ENCODE measurements at places on chromosomes 6 and 20.
A peak's percentile ranks its signal among the peaks of the same experiment; 100 is the strongest.

- no peak for DNase-seq
Measured at GRCh38 chr20:23251779-23252178, 98.8 kb upstream of the NXT1 start.

- no peak for DNase-seq
Measured at GRCh38 chr6:145813285-145814034, 1.1 kb downstream of the FBXO30 start.

- no peak for DNase-seq
Measured at GRCh38 chr20:6416371-6416770, 293.5 kb upstream of the FERMT1 start.

DNA sequence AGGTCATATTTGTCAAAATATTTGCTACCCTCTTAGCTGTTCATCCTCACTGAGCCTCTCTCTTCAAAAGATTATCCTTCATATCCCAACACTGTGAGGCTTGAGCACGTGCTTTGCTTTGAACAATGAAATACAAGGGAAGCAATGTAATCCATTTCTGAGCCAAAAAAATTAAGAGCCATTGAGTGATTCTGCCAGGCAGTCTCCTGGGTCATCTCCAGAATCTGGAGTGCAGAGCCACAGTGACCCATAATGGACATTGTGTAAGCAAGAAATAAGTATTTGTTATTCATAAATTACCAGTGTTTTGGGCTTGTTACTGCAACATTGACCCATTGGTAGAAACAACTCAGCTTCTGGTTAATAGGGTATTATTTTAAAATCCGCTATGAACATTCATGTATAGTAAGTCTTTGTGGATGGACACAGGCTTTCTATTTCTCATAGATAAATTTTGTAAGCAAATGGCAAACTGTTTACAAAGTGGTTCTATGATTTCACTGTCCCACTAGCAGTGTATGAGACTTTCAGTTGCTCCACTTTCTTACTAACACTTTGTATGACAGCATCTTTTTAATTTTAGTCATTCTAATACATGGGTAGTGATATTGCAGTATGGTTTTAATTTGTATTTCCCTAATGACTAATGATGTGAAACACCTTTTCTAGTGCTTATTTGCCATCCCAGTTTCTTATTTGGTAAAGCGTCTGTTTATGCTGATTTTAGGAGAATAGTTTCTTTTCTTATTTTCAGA is 358.2 kb downstream of the PLCB1 start:
- DNase-seq = no peak

GRCh38 chr6:151365233-151365632 is 26.1 kb downstream of the ZBTB2 start:
- DNase-seq = no peak

GRCh38 chr6:29447670-29448069 is 8.6 kb downstream of the OR10C1 start:
- no peak for DNase-seq

- no peak for DNase-seq
Measured at GRCh38 chr6:3739311-3739897, 12.1 kb downstream of the PXDC1 start.

- DNase-seq = no peak
Measured at GRCh38 chr6:109358204-109358603, 24.1 kb downstream of the CD164 start.

DNA sequence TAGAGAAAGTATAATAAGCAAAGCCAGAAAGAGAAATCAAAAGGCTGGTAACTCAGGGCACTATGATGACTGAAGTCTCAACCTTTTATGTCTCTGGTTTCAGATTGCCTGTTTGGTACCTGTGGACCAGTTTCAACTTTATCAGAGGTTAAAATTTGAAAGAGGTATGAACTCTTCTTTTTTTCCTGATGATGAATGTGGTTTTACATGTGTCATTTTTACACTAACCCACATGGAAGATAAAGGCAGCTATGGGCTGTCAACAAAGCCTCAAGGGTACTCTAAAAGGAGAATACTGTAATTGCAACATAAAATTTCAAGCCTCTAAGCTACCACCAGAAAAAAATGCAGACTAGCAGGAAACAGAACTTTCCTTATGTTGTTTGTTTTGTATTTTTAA is 52.4 kb downstream of the RNF144B start:
- DNase-seq = no peak

DNA sequence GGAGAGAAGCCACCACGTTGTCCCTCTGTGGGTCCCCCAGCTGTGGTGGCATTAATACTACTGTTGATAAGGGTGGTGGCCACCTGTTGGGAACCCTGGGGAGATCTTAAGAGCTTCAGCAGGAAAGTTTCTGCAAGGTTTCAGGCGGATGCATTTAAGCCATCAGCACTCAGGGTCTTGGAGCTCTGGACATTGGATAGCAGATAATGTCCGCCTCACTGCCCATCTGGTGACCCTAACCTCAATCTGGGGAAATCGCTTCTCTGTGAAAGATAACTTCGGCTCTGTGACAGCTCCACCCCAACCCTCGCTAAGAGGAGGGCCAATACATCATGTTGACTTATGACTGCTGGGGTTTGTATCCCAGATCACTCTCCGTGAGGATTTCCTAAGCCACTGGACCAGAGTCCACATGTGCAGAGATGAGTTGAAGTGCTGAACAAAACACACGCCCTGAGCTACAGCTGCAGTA is 92.9 kb downstream of the FOXC1 start:
- DNase-seq = no peak

DNA sequence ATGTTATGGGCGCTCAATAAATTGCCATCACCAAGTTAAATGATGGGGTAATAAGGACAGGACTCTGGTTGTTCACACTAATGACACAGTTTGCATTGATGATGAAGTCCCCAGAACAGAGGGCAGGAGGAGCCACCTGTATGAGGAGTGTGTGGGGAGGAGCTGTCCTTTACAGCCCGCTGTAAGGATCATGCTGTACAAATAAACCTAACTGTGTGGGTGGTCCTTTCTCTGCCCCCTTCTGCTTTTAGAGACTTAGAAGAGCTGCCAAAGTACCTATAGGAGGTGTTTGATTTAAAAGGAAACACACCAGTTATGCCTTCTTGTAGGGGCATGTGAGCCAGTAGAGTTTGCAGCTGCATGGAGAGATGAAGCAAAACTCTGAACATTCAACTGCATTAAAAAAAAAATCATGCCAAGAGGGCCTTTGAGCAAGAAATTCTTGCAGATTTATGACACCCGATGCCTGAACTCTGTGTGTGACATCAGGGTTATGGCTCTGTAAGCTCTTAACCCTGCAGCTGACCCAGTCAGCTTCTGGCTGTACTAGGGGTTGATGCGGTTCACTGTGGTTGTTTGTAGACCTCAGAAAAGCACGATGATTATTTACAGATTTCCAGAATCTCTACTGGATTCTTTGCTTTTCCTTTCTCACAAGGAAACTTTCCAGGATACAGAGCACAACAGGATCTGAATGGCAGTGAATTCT is 67.4 kb downstream of the UST start:
- DNase-seq = no peak

DNA sequence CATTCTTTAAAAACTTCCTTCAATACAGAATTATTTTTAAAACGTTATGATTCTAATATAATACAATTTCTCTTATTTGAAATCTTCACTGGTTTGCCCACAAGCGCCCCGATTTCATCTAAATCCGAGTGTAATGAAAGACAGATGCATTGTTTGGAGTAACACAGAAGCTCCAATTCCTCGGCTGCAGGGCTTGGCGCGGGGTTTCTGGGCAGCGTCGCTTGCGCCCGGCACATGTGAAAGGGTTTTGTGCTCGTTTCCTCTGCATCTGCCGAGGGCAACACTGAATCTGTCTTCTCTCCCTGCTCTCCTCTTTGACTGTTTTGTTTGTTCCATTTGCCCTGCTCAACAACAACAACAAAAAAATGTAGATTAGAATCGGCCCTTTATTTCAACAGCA is 248.6 kb upstream of the QKI start:
- no peak for DNase-seq

GRCh38 chr6:36937896-36938295 is 16.6 kb upstream of the PI16 start:
- DNase-seq = no peak

GRCh38 chr20:21967481-21967880 is 262.0 kb downstream of the PAX1 start:
- DNase-seq = no peak

DNA sequence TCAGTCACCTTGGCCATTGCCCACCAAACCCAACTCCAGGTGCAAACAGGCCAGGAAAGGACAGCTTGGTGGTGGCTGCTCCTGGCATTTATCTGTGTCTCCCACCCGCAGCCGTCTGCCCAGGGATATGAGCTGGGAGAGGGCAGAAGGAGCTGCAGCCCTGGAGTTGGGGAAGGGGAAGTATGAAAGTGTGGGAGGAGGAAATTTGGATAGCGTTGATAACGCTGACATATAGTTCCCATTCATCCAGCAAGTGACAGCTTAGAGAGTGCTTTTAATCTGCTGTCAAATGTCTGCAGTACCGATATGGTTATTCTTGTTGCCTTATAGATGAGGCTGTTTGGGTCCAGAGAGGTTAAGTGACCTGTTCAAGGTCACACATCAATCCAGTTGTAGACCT is 741 bp downstream of the KCNK16 start:
- DNase-seq = no peak

GRCh38 chr6:143251288-143251687 is 190.6 kb downstream of the AIG1 start:
- DNase-seq = no peak

GRCh38 chr6:148544421-148544820 is 201.8 kb downstream of the SASH1 start:
- no peak for DNase-seq

- DNase-seq = no peak
Measured at GRCh38 chr6:28600245-28600644, 74.6 kb downstream of the GPX5 start.

GRCh38 chr6:7818257-7819214 is 92.1 kb downstream of the TXNDC5 start:
- DNase-seq = no peak

DNA sequence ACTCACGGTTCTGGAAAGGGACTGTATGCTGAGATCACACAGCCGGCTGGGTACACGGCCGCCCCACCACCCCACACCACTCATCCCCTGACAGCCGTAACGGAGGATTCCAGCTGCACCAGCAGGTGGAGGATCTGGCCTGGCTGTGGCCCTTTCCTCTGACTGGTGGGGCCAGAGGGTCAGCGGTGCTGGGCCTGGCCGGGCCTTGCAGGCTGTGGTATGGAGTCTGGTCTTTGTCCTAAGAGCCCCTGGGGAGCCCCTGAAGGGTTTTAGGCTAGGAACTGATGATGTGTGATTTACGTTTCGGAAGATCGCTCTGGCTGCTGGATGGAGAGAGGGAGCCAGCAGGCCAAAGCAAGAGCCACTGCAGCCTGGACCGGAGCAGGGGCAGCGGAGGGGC is 26.6 kb downstream of the NOL4L start:
- DNase-seq = no peak

DNA sequence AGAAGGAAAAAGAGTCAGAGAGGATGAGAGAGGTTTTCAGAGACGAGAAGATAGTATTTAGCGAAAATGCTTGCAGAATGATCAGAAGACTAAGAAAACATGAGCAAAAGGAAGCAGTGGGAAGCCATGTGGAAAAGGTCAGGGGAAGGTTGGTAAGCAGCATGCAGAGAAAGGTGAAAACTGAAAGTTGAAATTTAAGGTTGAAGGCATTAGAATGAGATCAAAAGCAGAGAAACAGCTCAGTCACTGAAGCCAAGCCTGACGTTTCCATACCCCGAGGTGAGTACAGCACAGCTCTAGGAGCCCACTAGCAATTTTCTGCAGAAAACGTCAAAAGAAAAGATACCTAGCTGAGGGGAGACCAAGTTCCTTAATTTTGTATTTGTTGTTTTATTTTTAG is 19.1 kb upstream of the TFB1M start:
- peak; percentile 52 for DNase-seq

DNA sequence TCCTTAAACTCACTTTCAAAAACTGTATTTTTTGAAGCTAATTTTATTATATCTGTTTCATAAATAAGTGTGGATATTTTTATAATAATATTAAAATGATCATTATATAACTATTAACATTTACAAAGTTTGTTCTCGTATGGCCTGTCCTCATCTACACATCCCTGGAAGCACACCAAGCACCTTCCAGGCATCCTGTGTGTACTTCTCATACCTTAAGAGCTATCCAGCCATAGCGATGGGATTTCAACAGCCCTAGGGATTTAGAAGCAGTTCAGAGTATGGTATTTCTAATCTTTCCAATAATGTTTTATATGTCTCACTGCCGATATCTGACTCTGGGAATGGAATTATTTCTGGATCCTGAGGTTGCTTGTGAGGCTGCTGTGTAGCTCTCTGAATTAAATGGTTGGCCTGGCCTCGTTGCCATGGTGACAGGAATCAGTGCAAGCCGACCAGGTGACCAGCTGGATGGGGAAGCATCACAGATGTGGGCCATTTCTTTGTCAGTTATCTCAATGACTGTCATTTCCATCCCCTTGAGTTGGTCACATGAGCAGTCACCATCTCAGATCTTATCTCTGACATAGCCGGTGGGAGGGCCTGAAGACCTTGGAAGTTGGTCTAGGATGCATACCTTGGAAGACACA is 265.2 kb upstream of the RIN2 start:
- DNase-seq = no peak

- DNase-seq = no peak
Measured at GRCh38 chr6:47134476-47135189, 92.5 kb upstream of the ADGRF1 start.

GRCh38 chr6:111190637-111191036 is 103.3 kb downstream of the SLC16A10 start:
- DNase-seq = no peak

DNA sequence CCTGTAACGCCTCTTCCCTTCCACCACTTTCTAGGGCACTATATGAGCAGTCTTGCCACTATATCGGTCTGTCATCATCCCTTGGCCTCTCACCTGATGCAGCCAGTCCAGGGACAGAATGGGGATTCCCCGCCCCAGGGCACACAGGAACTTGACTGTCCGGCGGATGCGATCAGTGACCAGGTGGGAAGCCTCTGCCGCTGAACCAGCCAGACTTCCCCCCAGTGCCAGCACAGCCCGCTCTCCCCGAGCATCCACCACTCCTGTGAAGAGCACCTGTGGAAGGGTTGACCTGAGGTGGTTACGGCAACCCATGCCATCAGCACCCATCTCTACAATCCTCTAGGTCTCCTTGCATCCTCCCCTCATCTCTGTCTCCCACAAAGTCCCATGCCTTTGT is 12.2 kb upstream of the NRM start:
- DNase-seq = no peak

DNA sequence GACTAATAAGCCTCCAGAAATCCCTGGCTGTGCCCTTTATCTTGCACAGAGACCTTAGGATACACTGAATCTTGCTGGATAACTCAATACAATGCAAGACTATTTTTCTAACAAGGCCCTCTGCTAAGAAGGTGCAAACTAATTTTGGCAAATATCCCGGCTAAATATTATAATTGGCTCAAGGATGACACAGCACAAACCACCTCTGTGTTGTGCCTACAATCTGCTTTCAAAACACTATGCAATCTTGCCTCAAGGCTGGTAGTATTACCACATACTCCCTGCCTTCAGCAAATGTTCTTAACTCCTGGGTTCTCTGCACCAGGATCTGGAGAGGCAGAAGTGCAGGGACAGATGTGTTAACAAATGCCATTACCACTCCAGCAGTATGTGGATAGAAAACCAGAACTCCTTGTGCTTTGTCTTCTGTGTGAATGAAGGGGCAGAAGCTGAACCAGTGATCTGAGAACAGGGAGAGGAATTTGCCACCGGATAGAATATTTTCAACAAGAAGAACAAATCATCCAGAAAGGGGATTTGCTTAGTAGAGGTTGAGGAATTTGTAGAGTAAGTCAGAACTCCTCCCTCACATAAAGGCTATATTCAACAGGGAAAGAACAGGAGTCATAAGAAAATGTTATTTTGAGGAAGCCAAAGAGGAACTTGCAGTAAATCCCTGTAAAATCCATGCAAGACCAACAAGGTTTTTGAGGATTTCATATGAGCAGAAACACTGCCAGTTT is 74.1 kb upstream of the SLC4A11 start:
- no peak for DNase-seq

Measured in activated CD8-positive, alpha-beta T cell treated with anti-CD3 and anti-CD28 coated beads for 36 hours (primary cell).